ENCODE measurements at places on chromosomes 7 and 10.

DNA sequence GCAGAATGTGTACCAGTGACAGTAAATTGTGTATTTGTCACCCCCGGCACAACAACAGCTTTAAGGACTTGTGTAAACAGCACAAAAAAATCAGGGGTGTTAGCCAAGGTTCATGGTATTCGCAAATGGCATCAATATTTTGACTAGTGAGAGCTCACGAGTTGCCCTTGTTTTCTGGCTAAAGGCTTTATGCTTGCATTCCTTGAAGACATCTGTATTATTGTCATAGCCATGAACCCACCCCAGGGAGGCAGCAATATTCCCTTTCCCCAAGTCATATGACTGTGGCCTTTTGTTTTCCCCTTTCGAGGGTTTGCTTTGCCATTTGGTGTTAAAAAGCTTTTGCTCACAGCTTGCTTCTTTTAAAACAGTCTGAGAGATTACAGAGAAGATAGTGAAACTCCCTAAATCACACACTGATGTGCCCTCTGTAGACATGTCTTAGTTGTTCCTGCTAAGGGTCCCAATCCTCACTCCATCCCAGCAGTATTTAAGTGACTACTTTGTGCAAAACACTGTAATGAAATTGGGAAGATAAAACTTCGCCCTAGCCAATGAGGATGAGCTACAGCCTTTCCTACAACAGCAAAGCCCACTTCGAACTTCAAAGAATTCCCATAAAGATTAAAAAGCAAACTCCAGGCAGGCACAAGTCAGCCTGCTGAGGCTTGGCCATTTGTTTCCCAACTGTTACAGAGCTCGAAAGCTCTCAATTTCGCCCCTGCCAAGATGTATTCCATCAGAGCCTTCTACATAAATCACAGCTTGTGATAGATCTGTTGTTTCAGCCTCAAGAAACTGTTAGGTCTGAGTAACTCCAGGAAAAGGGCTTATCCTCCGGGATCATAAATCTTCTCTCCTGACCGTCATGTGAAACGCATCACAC is 172.3 kb downstream of the ADAM12 start:
- DNase-seq: peak; percentile 95

DNA sequence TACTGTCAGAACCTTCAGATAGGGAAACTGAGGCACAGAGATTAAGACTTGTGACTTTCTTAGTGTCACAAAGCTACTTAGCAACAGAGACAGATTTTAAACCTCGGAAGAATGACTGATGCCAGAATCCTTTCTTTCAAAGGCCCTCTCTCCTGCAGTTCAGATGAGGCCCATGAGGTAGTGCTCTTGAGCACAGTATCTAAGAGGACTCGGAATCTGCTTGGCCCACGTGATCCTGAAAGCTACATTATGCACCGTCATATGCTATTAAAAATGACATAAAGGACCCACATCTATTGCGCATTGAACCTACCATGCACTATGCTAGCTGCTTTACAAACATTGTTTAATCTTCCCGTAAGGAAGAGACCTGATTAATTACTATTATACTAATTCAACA is 355.9 kb downstream of the SFMBT2 start:
- no peak for DNase-seq

DNA sequence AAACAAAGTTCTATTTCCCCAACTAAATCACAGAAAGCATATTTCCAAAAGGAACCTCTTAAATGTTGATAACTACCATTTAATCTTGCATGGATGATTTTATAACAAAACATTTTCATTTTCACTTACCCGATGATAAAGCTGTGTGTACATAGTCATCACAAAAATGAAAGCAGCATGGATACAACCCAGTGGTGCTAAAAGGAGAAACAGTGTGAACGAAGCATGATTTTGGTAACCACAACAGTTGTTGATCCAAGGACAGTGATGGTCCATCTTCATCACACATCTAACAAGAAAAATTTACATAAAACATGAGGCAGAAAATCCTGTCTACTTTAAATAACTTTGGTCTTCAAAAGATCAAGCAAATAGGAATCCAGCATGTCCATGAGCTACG is 4.7 kb downstream of the ZDHHC6 start:
- DNase-seq: no peak

GRCh38 chr7:41107938-41108448 is 594.9 kb downstream of the INHBA start:
- DNase-seq: peak; percentile 91

GRCh38 chr10:77873536-77874380 is 52.8 kb downstream of the DLG5 start:
- DNase-seq: peak; percentile 33

DNA sequence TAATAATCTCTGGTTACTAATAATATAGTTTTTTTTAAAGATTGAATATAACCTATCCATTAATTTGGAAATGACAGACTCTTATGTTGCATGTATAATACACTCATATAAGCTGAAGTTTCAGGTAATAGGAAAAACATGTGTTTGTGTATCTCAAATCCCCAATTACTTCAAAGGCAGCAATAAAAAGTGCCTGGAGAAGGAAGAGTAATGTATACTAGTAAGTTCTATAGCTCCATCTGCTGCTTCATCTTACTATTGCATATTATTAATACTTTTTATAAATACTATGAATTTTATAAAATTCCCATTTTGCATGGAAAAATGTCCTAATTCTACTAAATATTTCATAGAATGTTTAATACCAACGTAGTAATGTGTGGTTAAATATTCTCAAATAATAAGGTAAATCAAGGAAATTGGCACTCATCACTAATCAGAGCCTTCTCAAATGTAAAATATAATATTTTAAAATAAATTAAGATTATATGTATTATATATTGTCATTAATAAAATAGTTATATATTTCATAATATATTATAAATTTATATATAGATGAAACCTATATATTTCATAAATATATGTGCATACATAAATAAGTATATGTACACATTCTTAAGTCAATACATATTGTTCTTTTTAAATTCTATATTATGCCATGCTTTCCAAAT is 311.9 kb downstream of the HGF start:
- DNase-seq: peak; percentile 37

DNA sequence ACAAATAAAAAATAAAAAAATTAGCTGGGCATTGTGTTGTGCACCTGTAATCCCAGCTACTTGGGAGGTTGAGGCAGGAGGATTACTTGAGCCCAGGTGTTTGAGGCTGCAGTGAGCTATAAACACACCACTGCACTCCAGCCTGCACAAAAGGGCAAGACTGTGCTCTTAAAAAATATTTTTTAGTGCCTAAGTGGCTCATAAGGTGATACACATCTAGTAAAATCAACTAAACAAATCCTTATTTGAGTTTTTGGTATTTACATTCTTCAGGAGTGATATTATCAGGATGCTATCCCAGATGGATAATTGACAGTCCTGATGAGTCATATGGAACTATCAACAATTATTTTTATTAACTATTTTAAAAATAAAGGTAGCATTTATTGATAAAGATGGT is 93.9 kb downstream of the EXOC6 start:
- no peak for DNase-seq

DNA sequence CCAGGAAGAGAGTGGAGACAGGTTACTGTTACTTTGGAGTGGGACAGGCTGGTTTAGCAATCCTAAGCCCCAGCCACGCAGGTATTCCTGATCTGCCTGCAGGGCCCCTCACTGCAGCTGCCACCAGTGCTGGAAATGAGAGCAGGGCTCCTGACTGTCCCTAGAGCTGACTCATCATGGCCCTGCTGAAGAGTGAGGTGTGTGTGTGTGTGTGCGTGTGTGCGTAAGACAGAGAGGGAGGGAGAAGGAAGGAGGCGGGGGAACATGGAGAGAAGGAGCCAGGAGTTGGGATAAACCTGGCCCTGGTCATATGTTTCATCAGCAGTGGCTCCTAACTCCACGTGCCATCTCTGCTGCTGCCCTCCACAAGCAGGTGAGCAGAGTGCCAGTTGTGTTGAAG is 3.6 kb downstream of the FOXI2 start:
- DNase-seq: peak; percentile 11

GRCh38 chr10:13987446-13987845 is 343.3 kb downstream of the FRMD4A start:
- DNase-seq: peak; percentile 93

DNA sequence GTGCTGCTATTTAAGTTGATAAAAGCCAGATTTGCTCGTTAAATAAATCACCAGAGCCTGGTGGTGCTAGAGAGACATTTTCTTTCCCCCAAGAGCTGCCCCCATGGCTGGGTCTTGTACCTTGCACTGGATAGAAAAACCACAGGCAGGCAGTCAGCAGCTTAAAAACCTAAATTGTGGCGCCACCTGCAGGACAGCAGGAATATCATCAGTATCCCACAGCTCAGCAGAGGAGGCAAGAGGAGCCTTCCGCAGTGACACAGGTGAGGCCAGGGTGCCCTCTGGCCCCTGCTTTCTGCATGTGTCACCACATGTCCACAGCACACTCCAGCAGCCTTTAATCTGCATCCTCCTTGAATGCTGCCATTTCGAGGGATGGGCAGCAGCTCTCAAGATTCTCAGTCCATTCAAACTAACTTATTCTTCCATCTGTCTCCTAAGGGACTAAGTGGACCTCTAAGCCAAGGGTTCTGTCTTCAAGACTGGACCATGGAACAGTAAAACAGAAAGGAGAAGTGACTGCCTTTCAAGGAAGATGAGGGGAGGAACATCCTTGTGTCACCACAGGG is 4.5 kb upstream of the PLXNA4 start:
- DNase-seq: peak; percentile 68

- DNase-seq: no peak
These were observed 74.0 kb upstream of the ITGB1 start for GRCh38 chr10:33031815-33032653.

DNA sequence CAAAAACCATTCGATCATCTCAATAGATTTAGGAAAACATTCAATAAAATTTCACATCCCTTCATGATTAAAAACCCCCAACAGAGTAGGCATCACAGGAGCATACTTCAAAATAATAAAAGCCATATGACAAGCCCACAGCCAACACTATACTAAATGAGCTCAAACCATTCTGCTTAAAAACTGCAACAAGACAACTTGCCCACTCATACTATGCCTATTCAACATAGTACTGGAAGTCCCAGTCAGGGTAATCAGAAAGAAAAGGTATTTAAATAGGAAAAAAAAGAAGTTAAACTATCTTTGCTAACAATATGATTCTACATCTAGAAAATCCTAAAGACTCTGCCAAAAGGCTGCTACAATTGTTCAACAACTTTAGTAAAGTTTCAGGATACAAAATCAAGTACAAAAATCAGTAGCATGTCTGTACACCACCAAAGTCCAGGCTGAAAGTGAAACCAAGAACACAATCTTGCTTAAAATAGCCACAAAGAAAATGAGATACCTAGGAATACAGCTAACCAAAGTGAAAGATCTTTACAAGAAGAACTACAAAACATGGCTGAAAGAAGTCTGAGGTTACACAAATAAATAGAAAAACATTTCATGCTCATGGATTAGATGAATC is 882.6 kb downstream of the GRM8 start:
- DNase-seq: no peak

- DNase-seq: no peak
These were observed 66.9 kb downstream of the SEMA3C start for GRCh38 chr7:80851896-80852476.

DNA sequence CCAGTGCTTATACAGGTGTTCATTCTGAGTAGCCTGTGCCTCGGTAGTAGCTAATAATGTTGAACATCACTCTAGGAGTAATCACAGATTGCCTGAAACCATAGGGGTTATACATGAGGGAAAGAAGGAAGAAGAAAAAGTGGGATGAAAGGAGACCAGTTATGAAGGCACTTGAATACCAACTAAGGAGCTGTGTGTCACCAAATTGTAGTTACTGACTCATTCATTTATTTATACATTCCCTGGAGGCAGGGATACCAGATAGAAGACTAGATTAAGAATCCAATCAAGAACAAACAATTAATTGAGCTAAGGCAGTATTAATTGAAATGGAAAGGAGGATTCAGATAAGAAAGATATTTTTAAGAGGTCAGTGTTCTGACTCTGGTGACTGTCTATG is 129.6 kb upstream of the PRPS1L1 start:
- peak; percentile 15 for DNase-seq

DNA sequence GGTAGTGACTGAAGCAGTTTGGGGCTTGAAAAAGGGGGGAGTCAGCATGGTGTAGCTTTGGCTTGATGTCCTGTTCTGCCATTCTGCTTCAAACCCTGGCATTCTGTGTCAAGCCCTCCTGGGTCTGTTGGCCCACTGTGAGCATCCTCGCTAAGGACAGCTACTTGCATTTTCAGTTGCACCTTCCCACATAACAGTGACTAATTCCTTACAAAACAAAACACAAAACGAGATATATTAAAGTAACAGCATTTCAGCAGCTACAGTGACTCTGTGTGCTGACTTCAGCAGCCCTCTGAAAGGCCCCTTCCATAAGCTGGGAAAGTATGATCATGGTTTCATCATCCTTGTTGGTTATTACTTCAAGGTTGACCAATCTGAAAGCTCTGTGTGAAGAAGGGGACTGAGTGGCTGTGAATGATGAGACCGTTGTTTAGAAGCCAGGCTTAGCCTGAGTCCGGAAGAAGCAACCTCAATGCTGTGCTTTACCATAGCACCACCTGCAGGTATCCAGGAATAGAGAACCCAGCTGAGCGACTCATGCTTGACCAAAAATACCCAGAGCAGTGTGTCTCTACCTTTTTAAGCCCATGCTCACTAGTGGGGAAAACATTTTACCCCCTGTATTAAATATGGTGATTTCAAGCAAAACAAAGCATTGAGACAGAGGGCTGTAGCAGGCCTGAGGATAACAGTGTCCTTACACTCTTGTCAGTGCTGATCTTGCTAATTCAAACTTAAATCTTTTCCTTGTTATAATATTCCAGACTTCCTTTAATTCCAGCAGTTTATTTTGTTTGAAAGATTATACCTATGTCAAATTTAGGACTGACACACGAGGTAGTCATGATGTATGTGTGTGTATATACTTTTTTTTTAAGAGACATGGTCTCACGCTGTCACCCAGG is 42.6 kb upstream of the CC2D2B start:
- DNase-seq: peak; percentile 45

DNA sequence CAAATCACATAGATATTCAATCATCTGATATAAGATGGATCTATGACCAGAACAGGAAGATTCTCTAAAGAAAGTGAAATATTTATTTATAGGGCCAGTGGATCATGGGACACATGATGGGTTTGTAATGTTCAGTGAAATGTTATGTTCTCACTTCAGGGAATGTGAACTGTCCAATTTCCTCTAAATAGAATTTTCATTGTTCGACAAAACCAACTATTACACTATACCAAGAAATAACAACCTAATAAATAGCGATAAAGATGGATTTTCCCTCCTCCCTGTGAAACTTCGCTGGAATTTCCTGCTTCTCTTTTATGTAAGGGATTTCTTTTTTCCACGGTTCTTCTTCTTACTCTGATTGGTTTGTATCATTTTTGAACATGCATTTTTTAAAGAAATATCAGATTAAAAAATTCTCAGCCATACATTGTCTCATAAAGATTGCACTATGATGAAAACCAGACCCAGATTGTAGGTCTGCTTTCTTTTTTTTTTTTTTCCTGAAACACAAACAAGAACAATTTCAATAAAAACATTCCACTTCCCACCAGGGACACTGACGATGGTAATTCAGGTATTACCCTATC is 139.8 kb upstream of the ZEB1 start:
- DNase-seq: no peak

Measured in RPMI7951 (cell line).